ENCODE measurements at places on chromosomes 1 and 21.
A peak's percentile ranks its signal among the peaks of the same experiment; 100 is the strongest.

DNA sequence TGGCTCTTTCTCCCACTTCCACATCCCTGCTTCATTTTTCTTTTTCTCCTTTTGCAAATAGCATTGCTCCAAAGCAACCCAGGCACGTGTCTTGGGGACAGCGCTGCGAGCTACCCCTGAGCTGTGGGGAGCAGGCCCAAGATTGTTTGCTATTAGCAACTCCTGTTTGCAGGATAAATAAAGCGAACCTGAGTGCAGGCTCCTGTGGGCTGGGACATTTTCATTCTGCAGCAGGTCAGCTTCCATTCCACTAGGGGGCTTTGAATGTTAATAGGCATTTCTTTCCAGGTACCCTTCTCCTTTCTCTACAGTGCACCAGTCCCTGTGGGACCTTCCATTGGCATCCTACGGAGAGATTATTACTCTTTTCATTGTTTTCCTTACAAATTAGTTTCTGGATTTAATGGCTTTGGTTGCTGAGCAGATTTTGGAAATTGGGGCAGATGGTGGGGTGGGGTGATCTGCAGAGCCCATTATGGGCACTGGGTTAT lies 54.0 kb downstream of the OLFML3 start:
- peak; percentile 32 for DNase-seq

DNA sequence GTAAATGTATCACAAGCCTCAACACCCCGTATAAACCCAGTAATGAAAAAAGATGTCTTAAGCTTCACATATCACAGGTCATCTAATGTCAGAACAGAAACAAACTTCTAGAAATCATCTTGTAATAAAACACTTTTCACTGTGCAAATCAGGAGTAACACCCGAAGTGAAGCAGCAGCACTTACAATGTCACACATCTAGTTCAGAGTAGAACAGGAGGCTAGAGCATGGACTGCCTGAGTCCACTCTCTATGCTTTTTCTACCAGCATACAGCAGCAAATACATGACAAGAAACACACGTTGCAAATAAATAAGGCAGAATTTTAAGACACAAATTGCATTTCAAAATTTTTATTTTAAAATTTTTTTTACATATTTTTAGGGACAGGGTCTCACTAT lies 57.2 kb downstream of the AKT3 start:
- no peak for DNase-seq

GRCh38 chr1:201904579-201904978 lies 15.9 kb downstream of the SHISA4 start:
- DNase-seq, result peak; percentile 47

GRCh38 chr1:87950369-87950768 lies 621.7 kb downstream of the LMO4 start:
- no peak for DNase-seq

DNA sequence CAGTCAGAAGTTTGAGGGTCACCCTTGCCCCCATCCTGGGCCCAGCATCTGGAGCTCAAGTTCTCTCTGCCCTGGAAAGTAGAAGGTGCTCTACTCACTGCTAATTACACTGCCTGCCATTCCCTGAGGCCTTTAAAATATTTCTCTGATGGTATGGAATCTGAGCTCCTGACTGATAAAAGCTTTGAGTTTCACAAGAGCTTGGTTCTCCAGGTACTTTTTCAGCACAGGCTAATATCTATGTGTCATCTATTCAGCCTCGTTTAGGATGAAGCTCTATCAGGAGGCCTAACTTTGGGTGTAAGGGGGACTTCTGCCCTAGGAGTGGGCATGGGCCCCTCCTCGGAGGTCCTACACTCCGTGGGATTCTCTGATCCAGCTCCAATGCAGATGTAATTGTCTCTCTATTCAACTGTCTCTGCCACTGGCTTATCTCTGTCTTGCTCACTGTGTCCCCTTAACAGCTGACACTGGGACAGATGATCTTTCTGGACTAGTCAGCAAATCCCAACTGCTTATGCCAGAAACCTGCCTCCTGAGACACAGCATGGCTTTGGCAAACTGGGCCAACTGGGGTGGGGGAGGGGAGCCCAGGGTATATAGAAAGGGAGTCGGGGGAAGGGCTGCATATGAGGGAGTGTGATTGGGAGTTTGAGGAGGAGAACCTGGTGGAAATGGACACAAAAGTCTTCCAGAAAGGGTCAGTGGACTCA lies 104.2 kb upstream of the GADD45A start:
- no peak for DNase-seq

GRCh38 chr1:177210071-177210470 lies 39.3 kb downstream of the BRINP2 start:
- no peak for DNase-seq
